Natural killer cell (primary cell): ENCODE measurements at places on chromosomes 3 and 15. TPM values are rescaled to one million over a fixed set of nuclear protein-coding genes. Genes with fewer than 3 reads are reported as not detected.

DNA sequence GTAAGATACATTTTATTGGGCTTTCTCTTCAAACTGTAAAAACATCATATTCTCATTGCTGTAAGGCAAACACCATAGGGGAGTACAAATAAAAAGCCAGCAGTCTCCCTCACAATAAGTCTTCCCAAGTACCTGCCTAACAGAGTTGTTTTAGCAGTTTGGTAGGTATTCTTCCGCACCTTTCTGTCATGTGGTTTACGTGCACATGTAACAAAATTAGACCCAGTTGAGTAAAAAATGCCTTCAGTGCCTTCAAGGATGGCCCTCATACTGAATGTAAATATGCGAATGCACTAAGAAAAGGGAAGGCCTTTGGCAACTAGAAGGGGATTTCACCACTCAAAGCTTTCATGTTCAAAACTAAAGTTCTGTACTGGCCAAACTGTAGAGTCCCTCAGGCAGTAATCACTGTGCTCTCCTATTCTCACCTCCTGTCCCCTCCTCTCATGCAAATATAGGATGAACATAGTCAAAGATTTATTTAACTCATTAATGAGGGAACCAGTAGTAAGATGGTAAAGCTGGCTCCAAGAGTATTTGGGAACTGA is 26.4 kb downstream of the USP3 start:
- DNase-seq: no peak

DNA sequence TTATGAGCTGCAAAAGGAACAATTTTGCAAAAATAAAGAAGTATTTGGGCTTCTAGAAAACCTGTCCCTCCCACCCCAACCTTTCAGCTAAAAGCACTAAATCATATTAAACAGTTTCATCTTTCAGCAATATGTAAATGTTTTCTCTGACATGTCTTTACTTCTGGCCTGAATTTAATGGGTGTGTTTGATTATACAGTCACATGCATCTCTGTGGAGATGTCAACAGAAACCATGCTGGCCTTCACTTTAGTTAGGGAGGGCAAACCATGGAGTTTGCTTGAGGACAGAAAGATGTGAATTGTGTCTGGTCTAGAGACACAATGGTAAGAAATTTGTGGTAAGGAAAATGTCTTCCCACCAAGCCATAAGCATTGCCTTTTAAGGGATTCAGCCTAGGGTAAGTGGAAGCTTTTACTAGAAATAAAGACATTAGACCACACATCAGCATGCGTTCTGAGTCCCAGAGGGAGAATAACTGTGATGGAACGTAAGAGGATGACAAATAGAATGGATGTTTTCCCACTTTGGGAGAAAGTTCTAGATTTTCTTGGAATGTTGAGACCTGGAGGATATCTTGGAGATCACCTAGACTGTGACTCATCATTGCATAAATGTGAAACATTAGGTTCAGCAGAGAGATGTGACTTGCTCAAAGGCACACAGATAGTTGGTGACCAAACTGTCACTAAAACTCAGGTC is 68.9 kb downstream of the ST8SIA2 start:
- no peak for DNase-seq

DNA sequence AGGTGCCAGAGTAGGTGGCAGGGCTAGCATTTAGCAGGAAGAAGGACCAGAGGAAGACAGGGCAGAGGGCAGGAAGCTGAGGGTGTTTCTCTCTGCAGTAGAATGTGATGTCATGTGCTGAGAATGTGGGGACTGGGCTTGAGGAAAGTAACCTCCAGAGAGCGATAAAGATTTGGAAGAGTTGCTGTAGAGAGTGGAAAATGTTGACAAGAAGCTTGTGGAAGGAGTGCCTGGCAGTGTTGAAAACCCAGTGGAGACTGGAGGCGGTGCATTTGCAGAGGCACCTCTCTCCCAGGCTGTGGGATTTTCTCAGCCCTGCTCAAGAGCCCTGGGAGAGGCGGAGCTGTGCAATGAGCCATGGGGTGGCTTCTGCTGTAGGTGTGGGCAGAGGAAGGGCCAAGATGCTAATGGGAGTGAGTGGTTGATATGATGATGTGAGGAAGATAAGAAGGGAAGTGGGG is 54.8 kb downstream of the MESD start:
- no peak for DNase-seq

- DNase-seq: no peak
Observed at GRCh38 chr3:64685331-64685799, 2.4 kb downstream of the ADAMTS9 start.

DNA sequence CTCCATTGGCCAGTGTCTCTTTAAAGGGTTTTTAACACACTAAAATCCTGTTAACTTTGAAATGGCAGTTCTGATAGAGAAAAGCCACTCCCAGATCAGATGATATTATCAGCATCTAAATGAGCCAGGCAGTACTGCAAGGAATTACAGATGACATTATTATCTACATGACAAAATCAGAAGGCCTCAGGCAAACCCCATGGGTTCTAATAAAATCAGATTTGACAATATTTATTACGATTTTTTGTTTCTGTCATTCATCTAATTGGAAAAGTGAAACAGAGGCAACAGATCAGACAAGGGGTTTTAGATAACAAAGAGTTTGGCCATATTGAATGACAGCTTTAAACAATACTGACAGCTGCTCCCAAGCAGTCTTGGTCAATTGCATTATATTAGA is 112.7 kb downstream of the FEZF2 start:
- no peak for DNase-seq

Gene THSD4
- not detected for total RNA-seq

Gene CPLX3
- 0.16 TPM for total RNA-seq

Gene CCDC191
- 6.4 TPM for total RNA-seq

Gene PP2D1
- total RNA-seq: not detected
